ENCODE measurements at places on chromosomes 4 and X.

- DNase-seq, result no peak
These were observed 16.5 kb downstream of the CYBB start for GRCh38 chrX:37796310-37796709.

DNA sequence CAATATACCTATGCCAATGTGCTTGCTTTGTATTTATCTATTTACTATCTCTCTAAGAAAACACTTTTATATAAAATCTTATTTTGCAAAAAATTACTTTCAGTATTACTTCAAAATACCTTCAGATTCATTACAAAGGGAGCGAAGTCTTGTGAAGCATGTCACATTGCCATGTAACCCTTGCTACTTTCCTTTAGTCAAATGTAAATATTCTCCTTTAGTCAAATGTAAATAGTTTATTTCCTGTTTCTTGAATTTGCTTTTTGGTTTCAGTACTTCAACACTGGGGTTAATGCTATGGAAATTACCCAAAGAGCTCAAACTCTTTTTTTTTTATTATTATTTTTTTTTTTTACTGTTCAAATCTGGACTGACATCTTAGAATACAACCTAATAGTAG is 383.3 kb downstream of the GRXCR1 start:
- DNase-seq, result no peak

DNA sequence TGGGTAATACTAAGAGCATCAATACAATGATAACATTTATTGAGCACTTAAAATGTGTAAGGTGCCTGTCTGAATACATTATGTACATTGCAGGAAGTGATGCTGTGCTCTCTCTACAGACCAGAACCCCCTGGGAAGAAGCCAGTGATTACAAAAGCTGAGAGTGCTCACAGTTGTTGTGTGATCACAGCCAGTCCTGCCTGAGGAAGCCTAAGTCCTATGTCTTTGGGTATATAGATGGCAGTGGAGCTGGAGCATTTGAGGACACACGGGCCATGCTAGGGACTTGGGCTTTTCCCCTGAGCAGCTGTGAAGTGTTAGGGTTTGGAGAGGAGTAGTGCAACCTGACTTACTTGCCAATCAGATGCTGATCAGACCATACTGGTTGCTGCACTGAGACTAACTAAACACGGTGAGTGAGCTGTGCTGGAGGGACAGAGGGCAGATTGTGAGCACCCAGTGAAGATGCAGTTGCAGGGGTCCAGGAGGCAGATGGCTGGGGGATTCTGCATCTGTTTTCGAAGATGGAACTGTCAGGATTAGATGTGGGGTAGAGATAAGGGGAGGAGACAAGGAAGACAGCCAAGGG is 60.8 kb upstream of the TBC1D14 start:
- no peak for DNase-seq

- DNase-seq, result no peak
These were observed 109.2 kb downstream of the DCTD start for GRCh38 chr4:182807767-182808548.

DNA sequence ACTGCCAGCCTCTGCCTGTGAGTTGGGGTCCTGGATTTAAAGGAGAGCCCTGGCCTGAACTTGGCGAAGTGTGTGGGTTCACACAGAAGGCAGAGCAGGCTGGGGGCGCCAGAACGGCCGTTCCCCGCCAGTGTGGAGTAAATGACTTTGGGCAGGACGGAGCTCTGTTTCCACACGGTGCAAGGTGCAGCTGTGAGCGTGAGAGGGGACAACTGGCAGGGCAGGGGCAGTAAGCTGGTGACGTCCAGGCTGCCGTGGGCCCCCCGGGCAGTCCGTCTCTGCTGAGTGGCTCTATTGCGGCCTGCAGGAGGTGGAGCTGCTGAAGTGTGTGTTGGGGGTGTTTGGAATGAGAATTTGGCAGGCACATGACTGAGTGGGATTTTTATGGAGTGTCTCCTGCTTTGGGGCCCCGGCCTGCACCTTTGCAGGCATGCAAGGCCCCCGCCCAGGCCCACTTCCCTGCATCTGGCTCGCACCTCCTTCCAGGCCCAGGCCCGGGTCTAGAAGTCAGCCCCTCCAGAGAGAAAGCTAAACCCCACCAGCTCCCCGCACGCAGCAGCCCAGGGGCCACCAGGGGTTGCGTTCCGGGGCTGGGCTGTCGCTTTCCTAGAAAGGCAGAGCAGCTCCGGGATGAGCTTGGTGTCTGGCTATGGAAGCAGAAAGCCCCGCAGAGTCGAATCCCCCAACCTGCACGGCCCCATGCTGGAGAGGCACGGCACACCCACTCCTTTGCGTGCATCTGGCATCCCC is 62.2 kb upstream of the GRPEL1 start:
- no peak for DNase-seq

- no peak for DNase-seq
These were observed 35.9 kb downstream of the AFF1 start for GRCh38 chr4:86970447-86971354.

- DNase-seq, result no peak
These were observed 106.6 kb upstream of the ATP6AP2 start for GRCh38 chrX:40474205-40474626.

DNA sequence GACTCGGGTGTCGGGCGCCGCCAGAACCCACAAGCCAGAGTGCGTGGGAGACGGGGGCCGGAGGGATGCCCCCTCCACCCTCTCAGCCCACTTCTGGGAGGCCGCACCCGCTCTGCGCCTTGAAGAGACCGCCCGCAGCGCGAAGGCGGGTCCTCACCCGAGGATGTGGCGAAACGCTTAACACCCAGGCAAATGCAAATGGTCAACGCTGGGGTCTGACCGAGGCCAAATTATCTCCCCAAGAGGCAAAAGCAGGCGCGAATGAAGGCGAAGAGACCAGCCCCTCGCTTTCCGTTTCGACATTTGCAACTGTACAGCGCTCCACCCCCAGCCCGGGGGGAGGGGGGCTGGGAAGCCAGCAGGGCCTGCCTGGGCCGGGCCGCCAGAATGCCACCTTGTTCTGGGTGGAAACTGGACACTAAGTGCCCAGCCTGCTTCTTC is 137.7 kb upstream of the ZIC3 start:
- no peak for DNase-seq

GRCh38 chrX:2696698-2697215 is 5.7 kb downstream of the CD99 start:
- DNase-seq, result peak; percentile 70

DNA sequence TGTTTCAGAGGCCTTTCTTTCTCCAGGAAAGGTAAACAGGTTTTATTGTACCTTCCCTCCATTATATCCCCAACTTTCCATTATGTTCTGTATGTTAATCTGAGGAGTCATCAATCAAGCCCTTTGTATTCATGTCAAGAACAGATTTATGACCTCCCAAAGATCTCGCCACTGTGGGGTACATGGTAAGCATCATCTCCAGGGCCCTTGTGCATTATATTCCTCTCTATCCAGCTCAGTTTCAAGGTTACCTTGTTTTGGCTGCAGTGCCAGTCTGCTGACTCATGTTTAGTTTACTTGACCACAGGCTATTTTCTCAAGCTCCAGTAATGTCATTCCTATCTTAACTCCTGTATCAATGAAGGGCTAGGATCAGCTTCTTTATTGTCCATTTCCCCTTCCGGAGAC is 125.1 kb upstream of the FRMPD4 start:
- no peak for DNase-seq

GRCh38 chr4:113539408-113539807 is 222.1 kb downstream of the CAMK2D start:
- no peak for DNase-seq

DNA sequence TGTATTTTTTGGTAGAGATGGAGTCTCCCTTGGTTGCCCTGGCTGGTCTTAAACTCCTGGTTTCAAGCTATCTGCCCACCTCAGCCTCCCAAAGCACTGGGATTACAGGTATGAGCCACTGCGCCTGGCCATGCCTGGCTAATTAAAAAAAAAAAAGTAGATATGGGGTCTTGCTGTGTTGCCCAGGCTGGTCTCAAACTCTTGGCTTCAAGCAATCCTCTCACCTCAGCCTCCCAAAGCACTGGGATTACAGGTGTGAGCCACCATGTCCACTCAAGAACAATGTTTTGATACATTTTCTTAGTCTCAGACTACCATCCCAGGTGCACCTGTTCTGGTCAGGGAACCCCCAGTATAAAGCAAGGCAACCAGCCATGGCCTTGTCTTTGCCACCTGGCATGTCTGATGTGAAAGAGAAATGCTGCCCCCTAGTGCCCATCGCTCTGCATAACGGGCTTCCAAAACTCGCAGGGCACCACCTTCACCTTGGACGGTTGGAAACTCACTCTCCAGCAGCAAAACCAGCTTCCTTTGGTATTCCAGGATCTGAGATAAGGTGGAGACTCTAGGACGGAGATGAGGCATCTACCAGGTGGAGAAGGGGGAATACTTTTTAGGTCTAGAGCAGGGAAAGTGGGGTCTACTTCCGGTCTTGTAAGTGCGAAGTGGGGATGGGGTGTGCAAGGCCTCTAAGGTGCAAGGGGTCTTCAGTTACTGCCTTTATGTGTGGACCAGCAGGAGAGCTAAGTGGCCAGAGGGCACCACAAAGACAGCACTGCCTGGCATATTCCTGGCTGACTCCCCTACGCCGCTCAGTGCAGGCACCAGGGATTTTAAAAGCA is 47.7 kb upstream of the AFAP1 start:
- peak; percentile 71 for DNase-seq

- DNase-seq, result no peak
These were observed 5.8 kb upstream of the DGKQ start for GRCh38 chr4:978957-979701.

- no peak for DNase-seq
These were observed 178.0 kb downstream of the MGST2 start for GRCh38 chr4:139843641-139844040.

GRCh38 chrX:22486296-22486695 is 213.6 kb downstream of the CBLL2 start:
- DNase-seq, result no peak

DNA sequence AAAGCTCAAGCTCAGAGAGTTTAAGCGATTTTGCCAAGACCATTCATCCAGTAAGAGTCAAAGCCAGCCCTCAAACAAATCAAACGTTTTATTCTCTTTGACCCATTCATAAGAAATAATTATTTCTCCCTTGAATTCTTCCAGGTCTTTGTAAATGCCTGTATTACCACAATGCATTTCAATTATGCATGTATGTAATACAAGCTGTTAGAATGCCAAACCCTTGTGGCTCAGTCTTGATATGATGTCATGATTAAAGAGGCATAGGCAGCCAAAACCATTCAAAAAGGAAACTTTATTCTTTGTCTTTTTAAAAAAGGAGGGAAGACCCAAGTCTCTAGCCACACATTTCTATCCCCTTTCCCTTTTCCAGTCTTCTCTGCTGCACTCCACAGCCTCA is 56.5 kb upstream of the PGM2 start:
- no peak for DNase-seq

DNA sequence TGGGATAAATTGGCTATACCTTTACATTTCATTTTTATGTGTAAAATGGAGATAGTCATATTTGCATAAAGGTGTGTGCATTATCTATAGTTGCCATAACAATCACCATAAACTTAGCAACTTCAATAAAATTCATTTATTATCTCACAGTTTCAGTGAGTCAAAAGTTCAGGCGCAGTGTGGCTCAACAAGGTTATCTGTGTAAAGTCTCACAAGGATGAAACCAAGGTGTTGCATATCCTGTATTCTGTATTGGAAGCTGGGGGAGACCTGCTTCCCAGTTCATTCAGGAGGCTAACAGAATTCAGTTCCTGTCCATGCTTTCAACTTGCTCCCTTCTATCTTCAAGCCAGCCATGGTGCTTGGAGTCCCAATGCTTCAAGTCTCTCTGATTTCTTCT is 169.5 kb downstream of the KCTD8 start:
- no peak for DNase-seq

- no peak for DNase-seq
These were observed 48.6 kb downstream of the VEGFC start for GRCh38 chr4:176744091-176744490.

GRCh38 chrX:119190831-119191230 is 45.3 kb upstream of the PGRMC1 start:
- no peak for DNase-seq

GRCh38 chr4:131613086-131613823 is 1535.8 kb upstream of the PCDH10 start:
- no peak for DNase-seq

GRCh38 chr4:155639704-155640523 is 26.7 kb upstream of the GUCY1A1 start:
- peak; percentile 8 for DNase-seq

GRCh38 chrX:124395145-124395880 is 49.0 kb downstream of the SH2D1A start:
- DNase-seq, result peak; percentile 35

- no peak for DNase-seq
These were observed 1.3 kb downstream of the BDH2 start for GRCh38 chr4:103098341-103098740.

- no peak for DNase-seq
These were observed 64.1 kb downstream of the FAM184B start for GRCh38 chr4:17717301-17717700.

DNA sequence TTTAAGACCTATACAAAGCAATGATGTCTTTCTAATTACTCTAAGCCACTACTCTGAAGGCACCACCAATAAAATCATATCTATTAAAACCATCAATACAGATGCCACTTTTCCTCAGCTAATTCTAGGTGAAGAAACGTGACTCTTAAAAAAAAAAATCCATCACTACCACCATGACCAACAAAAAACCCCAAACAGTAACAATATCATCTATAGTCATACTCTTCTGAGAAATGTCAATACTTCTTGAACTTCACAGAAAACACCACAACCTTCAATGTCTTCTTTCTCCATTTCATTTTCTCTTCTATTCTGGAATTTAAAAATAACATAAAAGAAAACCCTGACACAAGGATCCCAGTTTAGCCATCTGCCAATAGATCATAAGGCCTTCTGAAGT is 35.7 kb downstream of the CASK start:
- no peak for DNase-seq

DNA sequence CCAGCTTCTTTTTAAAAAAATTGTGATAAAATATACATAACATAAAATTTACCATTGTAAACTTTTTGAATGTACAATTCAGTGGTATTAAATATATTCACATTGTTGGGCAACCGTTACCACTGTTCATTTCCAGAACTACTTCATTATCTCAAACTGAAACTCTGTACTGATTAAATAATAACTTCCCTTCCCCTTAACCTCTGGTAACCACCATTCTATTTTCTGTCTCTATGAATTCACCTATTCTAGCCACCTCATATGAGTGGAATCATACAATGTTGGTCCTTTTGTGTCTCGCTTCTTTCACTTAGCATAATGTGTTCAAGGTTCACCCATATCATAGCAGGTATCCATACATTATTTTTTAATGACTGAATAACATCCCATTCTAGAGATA is 8.3 kb downstream of the GPR50 start:
- no peak for DNase-seq
